ENCODE measurements at places on chromosomes 12 and 14.

- no peak for DNase-seq
Observed at GRCh38 chr12:108419949-108420348, 80.8 kb upstream of the CMKLR1 start.

- DNase-seq: peak; percentile 12
Observed at GRCh38 chr12:67651132-67651695, 2.7 kb downstream of the DYRK2 start.

- no peak for DNase-seq
Observed at GRCh38 chr12:14262771-14263511, 102.5 kb upstream of the ATF7IP start.

DNA sequence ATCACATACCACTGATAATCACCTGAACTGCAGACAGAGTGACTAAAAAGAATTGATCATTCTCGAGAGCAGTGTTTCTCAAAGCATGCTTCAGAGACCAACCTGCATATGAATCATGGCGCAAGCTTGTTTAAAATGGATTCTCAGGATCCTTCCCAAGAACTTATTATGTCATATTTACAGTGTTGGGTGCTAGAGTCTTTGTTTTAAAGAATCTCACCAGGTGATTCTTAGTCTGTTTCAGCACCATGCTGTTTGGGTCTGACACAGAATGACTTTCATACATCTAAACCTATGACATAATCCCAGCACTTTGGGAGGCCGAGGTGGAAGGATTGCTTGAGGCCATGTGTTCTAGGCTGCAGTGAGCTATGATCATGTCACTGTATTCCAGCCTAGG is 31.3 kb upstream of the SSPN start:
- no peak for DNase-seq

DNA sequence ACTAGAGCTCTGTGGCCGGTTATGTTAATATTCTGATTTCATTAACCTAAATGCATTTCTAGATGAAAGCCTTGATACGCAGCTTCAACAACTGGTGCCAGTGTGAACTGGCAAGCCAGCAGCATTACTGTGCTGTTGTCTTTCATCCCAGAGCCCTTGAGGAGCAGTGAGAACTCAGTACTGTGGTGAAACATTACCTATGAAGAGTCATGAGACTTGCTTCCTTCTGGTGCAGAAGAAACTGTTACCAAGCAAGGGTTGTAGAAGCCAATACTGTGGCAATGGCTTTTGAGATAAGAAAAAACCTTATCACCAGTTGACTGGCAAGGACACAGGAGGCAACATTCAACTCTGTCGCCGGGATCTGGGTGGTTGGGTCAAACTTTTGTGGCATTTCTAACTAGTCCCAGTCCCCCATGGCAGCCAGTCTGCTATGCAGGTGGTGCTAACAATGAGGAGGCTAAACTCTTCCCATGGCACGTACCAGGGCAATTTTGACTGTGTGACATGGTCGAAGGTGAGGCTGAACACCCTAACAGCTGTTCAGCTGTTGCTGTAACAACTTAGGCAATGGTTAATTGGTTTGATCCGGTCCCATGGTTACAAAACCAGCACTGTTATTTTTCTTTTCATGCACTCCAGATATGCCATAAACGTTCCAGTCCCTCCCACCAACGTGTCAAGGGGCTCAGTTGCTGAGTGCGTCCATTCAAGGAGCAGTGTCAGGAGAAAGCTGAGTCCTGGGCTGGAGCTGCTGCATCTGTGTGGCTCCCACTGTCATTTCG is 12.6 kb upstream of the LGALS3 start:
- no peak for DNase-seq

GRCh38 chr14:93096691-93097322 is 18.9 kb downstream of the ITPK1 start:
- no peak for DNase-seq

- DNase-seq: no peak
Observed at GRCh38 chr14:74502236-74503019, 8.9 kb downstream of the ISCA2 start.

DNA sequence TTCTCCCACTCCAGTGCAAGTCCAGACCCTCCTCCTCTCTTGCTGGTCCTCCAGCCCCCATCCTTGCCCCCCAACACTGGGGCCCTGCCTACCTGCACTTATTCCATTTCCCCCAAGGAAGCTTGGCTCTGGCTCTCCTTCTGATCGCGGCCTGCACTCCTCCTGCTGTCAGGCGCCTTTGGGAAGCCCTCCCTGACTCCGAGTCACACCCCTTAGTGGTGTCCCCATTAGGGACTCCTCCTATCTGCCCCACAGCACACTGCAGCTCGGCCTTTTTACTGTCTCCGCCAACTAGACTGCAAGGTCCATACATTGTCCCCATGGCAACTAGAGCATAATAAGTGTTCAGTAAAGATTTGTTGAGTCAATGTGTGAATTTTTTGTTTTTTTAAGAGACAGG is 32.9 kb downstream of the FIGNL2 start:
- DNase-seq: no peak

- DNase-seq: peak; percentile 32
Observed at GRCh38 chr14:61188978-61189808, 91.9 kb downstream of the TMEM30B start.

GRCh38 chr14:104346608-104347007 is 208.2 kb downstream of the KIF26A start:
- no peak for DNase-seq

DNA sequence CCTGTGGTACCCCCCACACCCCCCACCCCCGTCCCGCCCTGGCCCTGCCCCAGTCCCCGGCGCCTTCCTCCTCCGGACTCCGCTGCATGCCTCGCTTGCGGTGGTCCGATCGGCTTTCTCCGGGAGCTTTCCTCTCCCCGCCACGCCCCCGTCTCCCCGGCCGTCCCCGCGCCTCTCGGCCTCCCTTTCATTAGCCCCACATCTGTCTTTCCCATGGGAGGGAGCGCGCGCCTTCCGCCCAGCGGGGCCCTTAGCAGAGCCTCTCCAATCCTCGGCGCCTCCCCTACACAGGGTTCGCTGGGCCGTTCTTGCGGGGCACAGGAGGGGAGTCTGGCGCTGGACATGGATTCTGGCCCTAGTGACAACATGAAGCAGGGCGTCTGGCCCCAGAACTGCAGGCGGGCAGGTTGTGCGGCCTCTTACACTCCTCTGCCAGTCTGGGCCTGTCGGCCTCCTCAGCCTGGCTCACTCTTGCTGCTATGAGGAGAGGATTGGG is 1.5 kb upstream of the EFS start:
- DNase-seq: no peak

GRCh38 chr12:26822026-26822425 is 11.0 kb downstream of the ITPR2 start:
- no peak for DNase-seq

DNA sequence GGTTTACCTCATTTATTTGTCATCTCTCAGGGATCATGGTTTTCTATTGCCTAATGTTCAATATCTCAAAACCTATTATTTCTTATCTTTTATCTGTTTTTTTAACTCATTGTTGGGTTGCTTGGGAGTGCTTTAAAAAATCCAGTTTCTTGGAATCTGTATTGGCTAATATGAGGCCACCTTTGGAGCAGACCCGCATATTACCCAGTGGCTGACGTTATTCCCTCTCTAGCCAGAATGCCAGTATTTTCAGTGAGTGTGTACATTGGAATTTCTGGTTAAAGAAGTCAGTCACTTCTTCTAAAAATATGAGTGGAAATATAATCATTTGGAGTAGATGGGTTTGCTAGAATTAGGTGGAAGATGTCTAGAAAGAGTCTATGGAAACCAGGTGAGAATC is 38.3 kb downstream of the PRMT8 start:
- DNase-seq: no peak

- no peak for DNase-seq
Observed at GRCh38 chr14:103528146-103528586, 830 bp upstream of the TRMT61A start.

- DNase-seq: no peak
Observed at GRCh38 chr12:33427071-33427470, 12.5 kb downstream of the SYT10 start.

- DNase-seq: no peak
Observed at GRCh38 chr14:51039252-51039651, 55.7 kb downstream of the TRIM9 start.

- peak; percentile 59 for DNase-seq
Observed at GRCh38 chr14:74401504-74402241, 24.3 kb downstream of the SYNDIG1L start.

GRCh38 chr12:106644335-106645073 is 61.7 kb downstream of the RFX4 start:
- DNase-seq: no peak

DNA sequence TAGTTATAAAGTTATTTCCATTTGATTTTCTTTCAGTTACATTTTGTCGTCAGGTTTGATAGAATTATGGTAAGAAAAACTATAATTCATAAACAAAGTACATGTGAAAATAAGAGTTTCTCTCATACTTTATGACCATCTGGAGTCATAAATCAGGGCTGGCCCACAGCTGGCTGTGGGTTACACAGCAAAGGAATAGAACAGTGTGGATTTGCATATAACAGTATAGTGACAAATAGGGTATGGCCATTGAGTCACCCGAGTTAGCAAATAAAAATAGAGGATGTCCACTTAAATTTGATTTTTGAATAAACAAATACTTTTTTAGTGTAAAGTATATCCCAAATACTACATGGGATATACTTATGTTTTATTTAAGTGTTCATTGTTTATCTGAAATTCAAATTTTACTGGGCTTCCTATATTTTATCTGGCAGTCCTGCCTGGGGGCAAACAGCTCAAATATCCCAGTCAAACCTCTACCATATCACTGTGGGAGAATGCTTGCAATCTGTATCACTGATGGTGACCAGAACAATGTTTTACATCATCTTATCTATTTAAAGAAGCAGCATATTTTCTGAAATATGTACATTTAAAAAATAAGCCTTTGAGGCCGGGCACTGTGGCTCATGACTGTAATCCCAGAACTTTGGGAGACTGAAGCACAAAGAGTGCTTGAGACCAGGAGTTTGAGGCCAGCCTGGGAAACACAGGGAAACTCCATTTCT is 65.5 kb downstream of the KSR2 start:
- no peak for DNase-seq

- DNase-seq: no peak
Observed at GRCh38 chr14:36428350-36428749, 91.7 kb downstream of the NKX2-1 start.

DNA sequence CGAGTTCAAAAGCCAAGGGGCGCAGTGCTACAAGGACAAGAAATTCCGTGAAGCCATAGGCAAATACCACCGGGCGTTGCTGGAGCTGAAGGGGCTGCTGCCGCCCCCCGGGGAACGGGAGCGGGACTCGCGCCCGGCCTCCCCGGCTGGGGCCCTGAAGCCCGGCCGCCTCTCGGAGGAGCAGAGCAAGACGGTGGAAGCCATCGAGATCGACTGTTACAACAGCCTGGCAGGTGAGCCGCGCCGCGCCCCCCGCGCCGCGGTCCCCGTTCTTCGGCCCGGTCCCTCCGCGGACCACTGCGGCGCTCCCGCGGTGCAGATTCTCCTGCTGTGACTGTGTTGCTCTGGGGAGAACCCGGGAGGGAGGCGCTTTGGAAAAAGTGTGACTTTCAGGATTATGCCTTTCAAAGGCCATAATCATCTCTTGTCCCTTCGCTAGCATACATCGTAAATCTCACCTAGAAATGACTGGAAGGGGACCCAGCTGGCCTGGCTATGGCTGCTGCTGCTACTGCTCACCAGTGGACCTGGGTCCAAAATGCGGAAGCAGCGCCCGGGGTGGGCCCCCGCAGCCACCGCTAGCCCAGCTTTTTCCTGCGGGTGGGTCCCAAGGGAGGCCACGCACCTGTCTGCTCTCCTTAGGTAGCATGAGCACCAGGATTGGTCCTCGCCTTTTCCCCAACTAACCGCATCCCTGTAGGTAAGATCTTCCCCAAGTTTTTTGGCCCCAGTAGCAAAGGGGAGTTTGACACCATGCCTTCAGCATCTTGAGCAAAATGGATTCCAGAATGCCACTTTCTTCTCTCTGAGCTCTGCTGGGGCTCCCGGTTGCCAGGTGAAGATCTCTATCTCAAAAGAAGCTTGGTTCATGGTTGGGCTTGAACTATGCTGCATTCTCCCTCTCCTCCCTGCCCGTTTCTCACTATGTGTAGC is 853 bp downstream of the TTC9 start:
- DNase-seq: peak; percentile 20

DNA sequence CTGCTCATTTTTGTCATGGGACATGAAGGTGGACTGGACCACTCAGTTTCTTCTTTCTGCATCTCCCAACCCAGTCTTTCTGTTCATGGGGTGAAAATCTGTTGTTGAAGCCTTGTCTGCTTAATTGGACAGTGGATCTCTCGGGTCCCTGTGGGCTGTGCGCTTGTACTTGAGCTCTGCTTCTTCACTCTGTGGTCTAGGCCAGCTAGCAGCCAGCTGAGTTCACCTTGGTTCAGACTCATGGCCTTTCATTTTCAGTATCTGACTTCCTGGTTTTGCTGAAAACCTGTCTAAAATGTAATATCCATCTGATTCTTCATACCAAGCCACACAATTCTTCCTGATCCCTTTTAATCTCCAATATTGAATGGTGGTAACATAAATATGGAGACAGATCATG is 117.2 kb downstream of the LRRK2 start:
- no peak for DNase-seq

DNA sequence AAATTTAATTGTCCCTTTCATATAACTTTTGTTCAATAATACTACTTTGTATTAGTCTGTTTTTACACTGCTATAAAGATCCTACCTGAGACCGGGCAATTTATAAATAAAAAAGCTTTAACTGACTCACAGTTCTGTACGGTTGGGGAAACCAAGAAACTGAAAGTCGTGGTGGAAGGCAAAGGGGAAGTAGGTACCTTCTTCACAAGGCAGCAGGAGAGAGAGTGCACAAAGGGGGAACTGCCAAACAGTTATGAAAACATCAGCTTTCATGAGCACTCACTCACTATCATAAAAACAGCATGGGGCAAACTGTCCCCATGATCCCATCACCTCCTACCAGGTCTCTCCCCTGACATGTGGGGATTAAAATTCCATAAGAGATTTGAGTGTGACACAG is 1069.0 kb downstream of the FSCB start:
- DNase-seq: no peak

GRCh38 chr12:127722611-127723010 is 544.4 kb upstream of the TMEM132C start:
- DNase-seq: no peak

GRCh38 chr12:12821975-12822374 is 8.8 kb downstream of the DDX47 start:
- no peak for DNase-seq

DNA sequence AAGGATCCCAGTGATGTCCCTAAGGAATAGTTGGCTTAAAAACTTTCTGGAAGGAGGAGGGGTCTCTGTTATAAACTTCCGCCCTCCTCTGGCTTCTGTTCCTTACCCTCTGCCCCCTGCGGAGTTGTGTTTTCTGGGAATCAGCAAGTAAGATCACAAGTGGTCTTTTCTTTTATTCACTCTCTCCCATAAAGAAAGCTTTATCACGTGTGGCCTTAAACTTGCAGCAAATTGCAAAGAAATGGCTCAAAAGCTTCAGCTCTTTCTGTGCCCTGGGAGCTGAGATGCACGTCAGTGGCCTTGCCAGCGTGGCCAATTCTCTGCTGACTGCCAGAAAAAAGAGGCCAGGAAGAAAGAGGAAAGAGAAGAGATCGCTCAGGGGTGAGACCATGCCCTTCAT is at the start of gene SLCO1C1:
Gene SLCO1C1, plus strand, starts transcription at position 101 of the 400 bp plus-strand sequence. CDS start 4,245 bp downstream, outside the sequence.
- no peak for DNase-seq
